EL (cell line): ENCODE measurements at places on chromosomes 11 and 22.

DNA sequence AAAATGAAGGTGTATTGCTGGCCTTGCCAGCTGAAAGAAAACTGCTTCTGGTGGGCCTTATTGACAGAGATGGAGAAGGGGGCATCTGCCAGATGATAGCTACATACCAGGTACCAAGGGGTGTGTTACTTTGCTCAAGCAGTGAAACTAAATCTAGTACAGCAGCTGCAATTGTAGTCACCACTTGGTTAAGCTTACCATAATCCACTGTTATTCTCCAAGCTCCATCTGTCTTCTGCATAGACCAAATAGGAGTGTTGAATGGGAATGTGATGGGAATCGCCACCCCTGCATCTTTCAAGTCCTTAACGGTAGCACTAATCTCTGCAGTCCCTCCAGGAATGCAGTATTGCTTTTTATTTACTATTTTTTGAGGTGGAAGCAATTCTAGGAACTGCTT, 45.8 kb upstream of the LIN7C start:
- DNase-seq: no peak

GRCh38 chr11:64036087-64037026, 626 bp downstream of the FLRT1 start:
- peak; percentile 57 for DNase-seq

DNA sequence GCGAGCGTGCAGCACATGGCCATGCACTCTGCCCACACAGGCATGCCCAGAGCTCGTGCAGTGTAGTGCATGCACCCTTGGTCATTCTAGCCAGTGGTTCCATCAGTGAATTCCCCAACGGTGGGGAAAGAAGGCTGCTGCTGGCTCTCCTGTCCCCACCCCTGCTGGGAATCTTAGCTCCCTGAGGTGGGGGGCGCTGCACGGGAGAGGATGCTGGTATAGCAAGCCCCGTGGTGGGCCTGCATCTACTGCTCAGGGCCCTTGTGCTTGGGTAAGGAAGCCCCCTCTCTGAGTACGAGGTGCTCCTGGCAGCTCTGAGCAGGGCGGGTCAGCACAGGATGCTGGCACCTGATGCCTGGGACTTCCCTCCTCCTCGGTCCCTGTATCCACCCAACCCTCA, 18.5 kb upstream of the BAIAP2L2 start:
- DNase-seq: no peak

DNA sequence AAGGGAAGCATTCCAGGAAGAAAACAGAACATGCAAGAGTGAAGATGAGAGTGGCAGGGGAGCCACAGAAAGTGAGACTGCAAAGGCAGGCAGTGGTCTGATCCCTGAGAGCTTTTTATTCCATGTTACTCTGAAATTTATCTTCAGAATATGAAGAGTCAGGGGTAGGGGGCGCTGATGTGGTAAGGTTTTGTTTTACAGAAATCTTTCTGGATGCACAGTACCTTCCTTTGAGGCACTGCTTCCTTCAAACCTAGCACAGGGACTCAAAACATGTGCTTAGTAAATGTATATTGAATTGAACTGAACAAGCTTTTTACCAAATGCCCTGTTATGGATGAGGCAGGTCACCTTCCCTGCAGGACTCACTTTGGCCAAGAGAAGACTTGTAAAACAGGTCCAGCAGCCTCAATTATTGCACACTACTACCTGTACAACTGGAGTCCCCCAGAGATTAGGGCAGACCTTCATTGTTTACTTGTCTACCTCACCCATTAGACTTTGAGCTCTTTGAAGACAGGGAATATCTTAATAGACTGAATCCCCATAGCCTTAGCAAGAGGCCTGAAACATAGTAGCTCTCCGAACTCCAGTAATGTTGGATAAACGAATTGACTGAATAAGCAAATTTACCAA, 2.2 kb downstream of the PAK1 start:
- DNase-seq: peak; percentile 14

DNA sequence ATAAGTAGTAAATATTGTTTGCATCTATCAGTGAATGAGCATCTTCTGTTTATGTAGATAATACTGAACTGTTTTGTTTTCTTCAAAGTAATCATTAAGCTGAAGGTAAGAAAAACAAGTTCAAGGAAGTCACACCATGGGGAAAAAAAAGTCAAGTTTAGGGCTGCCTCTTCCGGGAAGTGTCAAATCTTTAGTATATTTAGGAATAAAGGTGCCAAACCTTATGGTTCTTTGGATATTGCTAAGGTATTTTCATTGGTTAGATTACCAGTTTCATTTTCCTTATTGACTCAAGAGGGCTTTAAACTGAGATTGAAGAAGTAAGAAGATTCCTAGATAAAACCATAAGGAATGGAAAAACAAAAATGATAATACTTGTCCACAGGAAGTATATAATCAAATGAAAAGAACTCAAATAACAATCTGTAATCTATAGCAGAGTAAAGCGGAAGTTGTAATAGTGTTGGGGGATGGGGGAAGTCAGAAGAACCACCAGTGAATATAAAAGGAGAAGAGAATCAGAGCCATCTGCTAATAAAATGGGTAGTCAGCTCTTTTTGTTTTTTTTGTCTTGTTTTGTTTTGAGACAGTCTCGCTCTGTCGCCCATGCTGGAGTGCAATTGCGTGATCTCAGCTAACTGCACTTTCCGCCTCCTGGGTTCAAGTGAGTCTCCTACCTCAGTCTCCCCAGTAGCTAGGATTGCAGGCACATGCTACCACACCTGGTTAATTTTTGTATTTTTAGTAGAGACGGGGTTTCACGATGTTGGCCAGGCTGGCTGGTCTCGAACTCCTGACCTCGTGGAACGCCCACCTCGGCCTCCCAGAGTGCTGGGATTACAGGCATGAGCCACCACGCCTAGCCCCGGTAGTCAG, 2.3 kb downstream of the ATM start:
- DNase-seq: no peak

- no peak for DNase-seq
Measured at GRCh38 chr22:22197993-22198402, 46.6 kb upstream of the VPREB1 start.
